HCEC 1CT (cell line): ENCODE measurements at places on chromosomes 6 and 20.
A peak's percentile ranks its signal among the peaks of the same experiment; 100 is the strongest.

DNA sequence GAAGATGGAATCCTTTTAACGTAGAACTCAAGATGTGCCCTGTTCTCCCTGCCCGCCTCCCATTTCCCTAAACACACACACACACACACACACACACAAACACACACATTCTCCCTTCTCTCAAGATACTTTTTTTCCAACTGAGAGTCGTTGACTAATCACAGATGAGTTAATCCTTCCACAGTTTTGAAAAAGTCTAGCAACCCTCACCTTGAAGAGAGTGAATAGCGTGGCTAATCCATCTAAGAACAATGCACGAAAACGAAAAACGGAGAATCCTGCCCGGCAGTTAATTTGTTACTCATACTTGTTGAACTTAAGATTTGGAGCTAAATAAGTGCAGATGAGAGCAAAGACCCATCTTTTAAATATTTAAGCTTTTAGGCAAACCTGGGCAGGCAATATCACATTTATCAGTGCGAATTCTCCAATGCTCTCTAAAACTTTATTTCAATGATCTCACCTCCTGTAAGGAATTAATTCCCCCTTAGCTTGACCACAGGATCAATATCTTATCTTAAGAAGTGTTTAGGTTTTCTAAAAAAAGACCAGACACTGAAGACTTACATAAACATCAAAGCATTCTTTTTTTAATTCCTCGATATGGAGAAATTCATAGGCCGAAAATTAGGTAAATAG is 1.1 kb downstream of the AGPAT4 start:
- DNase-seq, result peak; percentile 14

GRCh38 chr6:45502456-45502855 is 124.7 kb upstream of the SUPT3H start:
- no peak for DNase-seq

DNA sequence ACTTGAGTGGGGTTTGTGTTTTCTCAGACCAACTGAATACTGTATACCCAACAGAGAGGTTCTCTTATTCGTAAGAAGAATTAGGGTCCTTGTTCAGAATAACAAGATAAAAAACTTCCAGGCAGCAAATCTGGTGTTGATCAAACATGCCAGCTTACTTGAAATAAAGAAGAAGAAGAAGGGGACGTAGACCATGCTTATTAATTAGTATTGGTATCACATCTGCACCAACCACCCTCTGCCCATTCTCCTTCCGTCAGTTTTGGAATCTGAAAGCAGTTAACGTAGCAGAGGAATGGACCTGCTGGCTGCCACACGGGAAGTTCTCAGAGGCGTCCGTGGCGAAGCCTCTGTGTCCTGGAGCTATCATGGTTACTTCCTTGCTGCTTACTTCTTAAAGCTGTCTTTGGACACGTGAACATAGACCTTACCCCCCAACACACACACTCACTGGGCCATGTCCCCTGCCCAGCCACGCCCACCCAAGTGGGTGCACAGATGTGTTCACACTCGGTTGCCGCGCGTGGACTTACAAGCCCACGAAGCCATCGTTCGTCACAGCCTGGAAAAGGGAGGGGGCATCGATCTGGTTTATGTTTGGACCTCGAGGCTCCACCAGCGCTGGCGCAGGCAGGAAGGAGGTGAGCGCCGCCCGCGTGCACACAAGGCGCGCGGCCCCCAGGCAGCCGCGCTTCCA is 4.1 kb upstream of the DLL1 start:
- DNase-seq, result no peak

GRCh38 chr6:47057830-47058540 is 15.9 kb upstream of the ADGRF1 start:
- DNase-seq, result no peak

DNA sequence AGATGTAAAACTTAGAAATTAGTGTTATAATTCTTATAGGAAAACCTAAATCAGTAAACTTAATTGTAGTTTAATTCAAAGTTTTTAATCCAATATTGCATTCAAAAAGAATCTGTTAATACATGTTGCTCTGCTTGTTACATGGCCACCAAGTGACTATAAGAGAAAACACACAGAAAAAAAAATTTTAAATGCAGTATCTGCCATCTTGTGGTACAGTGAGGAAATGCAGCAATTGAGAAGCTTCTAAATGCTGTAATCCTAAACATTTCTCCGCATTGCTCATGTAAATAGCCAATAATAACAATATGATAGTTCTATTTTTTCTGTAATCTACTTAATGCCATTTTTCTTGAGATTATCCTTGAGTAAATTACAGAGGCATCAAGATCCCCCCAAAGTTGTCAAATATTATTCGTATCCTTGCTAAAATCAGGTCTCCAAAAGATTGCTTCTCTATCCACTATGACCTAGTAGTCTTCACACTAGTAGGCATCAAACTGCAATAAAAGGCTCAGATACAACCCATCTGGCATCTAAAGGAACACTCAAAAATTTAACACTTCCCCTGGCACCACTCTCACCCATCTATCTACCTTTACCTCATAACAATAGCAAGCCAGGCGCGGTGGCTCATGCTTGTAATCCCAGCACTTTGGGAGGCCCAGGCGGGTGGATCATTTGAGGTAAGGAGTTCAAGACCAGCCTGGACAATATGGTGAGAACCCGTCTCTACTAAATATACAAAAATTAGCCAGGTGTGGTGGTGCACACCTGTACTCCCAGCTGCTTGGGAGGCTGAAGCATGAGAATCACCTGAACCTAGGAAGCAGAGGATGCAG is 34.6 kb downstream of the HDAC2 start:
- peak; percentile 58 for DNase-seq

DNA sequence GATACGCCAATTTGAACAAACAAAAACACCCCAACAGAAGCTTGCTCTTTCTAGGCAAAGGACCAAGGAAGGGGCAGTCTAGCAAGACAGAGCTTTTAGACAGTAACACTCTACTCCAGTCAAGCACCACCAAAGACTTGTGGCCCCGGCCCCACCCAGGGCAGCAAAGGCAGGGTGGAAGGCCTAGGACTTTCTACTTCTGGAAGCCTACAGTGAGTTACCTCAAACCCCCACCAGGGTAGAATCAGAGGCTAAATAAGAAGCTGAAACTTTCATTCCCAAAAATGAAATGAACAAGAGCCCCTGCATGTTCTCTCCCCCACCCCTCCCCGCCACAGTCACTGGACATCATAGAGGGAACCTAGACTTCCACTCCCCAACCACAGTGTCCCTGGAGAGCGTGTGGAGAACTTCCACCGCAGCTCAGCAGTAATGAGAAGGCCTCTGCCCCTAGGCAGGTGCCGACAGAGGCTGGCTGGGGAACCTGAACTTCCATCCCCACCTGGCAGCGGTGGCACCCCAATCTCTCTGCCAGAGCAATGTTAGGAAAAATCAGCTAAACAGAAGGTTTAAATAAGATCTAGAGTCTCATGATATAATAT is 40.0 kb downstream of the KATNA1 start:
- no peak for DNase-seq

GRCh38 chr20:47108994-47109393 is 214.4 kb downstream of the EYA2 start:
- no peak for DNase-seq

- DNase-seq, result peak; percentile 47
Observed at GRCh38 chr6:108653949-108654348, 93.2 kb downstream of the FOXO3 start.

DNA sequence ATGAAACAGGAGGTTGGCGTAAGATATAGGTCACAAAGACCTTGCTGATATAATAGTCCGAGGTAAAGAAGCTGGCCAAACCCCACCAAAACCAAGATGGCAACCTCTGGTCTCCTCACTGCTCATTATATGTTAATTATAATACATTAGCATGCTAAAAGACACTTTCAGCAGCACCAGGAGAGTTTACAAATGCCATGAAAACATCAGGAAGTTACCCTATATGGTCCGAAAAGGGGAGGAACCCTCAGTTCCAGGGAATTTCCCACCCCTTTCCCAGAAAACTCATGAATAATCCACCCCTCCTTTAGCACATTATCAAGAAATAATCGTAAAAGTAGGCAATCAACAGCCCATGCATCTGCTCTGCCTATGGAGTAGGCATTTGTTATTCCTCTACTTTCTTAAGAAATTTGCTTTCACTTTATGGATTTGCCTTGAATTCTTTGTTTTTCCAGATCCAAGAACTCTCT is 923.4 kb downstream of the QKI start:
- no peak for DNase-seq

- DNase-seq, result peak; percentile 42
Observed at GRCh38 chr20:12207875-12208274, 290.2 kb downstream of the BTBD3 start.

GRCh38 chr20:59616306-59616705 is 12.0 kb downstream of the PHACTR3 start:
- DNase-seq, result no peak

- no peak for DNase-seq
Observed at GRCh38 chr6:126477678-126478077, 137.8 kb downstream of the CENPW start.

DNA sequence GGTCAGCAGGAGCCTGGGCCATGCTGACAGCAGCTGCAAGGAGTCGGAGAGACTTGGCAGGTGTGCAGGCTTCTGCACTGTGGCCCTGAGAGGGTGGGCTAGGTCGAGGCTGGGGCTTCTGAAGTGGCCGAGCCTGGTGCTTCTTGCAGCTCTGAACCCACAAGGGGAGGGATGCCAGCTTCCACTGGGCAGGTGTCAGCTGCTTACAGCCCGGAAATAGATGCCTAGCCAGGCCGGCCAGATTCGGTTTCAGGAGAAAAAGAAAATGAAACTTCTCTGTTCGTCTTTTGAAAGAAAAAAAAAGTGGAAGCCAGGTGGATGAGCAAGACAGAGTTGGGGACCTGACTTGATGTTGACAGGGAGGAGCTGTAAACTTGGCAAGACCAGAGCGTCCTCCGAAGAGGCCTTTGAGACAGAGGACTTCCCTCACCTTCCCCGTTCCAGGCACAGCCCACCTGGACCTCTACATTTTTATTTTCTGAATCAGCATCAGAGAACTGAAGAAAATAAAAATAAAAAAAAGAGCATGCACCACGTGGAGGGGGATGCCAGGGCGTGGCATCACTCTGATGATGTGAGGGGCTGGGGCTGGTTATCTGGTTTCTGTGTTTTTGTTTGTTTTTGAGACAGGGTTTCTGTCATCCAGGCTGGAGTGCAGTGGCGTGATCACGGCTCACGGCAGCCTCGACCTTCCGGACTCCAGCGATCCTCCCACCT is at the start of gene ZBP1:
TSS of gene ZBP1 (minus strand) at position 153 of the 717 bp plus-strand sequence. CDS start at position 22, 131 bp downstream.
- DNase-seq, result no peak
